ENCODE measurements at places on chromosomes 7 and 10.

- no peak for DNase-seq
Measured at GRCh38 chr7:44196450-44196872, 4.3 kb upstream of the YKT6 start.

DNA sequence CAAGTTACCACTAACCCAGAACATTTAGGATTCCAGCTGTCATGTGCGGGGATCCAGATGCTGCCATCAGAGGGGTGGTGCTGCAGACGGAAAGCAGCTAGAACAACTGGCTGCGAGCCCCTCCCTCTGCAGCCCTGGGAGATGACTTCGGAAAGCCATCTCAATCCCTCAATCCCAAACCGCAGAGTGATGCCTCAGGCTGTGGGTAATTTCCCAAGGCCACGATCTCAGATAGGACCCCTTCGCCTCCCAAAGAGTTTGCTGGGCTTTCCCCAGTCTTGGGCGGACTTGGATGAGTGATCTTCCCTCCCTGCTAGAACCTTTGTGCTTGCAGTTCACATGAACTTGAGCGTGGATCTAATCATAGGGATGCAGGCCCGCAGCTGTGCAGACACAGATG lies 71.3 kb upstream of the EN2 start:
- DNase-seq = no peak

GRCh38 chr7:66697449-66698438 lies 42.8 kb upstream of the RABGEF1 start:
- no peak for DNase-seq

GRCh38 chr10:24911029-24911428 lies 41.4 kb downstream of the PRTFDC1 start:
- no peak for DNase-seq

DNA sequence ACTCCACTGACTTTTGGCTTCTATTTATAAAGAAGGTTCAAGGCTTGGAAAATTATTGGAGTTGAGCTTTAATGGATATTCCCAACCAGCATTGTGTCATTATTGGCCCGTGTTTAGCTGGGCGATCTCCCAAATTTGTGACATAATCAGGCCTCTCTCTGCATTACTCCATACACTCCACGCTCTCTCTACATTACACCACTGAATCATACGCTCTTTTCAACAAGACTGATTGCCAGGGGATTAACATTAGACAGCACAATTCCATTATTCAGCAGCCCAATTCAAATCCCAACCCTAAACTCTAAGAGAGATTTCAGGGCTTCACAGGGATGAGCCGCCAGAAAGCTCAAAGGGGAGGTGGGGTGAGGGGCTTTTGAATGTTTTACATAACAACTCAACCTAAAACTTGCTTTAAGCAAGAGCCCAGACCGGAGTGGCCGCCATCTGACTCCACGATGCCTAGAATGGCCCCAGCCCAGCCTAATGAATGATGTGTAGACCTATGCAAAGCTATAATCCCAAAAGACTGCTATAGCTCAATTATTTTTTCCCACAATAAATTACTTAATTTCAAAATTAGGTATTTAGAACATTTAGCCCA lies 61.8 kb downstream of the FGFR2 start:
- no peak for DNase-seq

Data from type B pancreatic cell (in vitro differentiated cells).